ENCODE measurements at places on chromosomes 5 and 9.

DNA sequence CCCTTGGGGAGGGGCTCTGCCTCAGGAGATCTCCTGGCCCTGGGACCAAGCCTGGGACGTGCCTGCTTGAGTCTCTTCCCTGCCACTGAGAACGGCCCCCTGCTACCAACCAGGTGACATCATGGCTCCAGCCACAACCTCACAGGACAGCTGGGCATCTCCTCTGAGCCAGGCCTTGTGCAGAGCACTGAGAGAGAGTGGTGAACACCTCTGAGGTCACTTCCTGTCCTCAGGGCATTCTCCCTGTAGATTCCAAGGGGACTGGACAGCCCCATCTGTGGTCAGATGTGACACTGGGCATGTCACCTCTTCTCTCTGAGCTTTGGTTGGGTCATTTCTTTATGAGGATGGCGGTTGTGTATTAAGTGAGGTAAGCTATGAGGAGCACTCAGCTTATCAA, 172.0 kb downstream of the MELK start:
- no peak for DNase-seq

GRCh38 chr5:108521011-108521700, 139.3 kb upstream of the FBXL17 start:
- DNase-seq: no peak

DNA sequence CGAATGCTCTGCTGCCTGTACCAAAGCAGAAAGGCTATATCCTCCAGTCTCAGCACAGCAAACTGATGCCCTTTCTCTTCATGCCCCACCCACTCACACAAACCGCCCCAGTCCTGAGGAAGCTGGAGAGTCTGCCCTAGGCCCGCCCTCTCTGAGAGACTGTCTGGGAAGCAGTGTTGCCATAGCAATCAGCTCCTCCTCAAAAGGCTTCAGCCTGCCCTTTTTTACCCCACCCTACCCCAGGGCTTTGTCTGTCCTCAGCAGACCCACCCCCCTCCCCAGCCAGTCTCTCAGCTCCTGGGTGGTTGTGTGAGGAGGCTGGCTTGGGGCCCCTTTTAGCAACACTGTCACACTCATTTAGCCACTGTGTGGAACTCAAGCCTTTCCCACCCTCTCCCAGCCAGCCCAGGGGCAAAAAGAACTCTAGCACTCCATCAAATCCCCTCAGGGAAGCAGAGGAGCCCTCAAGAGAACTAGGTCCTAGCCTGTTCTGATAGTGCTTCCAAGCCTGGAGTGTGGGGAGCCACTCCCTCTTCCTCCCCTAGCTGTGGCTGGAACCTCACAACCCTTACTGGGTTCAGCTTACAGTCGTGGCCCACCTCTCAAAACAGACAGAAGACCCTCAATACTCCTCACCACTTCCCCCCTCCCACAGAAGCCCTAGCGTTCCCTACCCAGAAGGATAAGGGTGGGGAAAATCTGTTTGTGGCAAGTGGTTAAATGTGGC, 1.4 kb downstream of the ATOSB start:
- peak; percentile 47 for DNase-seq

- no peak for DNase-seq
Observed at GRCh38 chr5:34857161-34857560, 18.2 kb downstream of the TTC23L start.

GRCh38 chr5:17925276-17925675, 291.0 kb downstream of the TAF11L14 start:
- DNase-seq: no peak

GRCh38 chr5:178786859-178787499, 56.5 kb upstream of the ZNF354A start:
- DNase-seq: no peak

DNA sequence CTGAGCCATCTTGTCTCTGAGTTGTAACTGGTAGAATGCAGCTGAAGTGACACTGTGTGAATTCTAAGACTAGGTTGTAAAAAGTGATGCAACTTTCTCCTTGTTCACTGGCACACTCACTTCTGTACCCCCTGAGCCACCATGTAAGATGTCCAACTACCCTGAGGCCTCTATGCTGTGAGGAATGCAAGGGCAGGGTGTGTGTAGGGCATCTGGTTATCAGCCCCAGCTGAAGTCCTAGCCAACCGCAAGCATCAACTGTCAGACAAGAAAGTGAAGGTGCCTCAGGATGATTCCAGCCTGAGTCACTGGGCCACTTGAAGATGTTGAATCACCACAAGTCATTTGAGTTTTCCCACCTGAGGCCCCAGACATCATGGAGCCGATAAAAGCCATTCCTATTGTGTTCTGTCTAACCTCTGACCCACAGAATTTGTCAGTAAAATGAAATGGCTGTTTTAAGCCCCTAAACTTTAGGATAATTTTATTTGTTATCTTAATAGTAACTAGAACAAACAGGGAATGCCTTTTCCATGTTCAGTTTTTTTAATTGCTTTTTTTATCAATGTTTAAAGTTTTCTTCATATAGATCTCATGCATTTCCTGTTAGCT, 18.7 kb upstream of the RHOBTB3 start:
- peak; percentile 30 for DNase-seq

DNA sequence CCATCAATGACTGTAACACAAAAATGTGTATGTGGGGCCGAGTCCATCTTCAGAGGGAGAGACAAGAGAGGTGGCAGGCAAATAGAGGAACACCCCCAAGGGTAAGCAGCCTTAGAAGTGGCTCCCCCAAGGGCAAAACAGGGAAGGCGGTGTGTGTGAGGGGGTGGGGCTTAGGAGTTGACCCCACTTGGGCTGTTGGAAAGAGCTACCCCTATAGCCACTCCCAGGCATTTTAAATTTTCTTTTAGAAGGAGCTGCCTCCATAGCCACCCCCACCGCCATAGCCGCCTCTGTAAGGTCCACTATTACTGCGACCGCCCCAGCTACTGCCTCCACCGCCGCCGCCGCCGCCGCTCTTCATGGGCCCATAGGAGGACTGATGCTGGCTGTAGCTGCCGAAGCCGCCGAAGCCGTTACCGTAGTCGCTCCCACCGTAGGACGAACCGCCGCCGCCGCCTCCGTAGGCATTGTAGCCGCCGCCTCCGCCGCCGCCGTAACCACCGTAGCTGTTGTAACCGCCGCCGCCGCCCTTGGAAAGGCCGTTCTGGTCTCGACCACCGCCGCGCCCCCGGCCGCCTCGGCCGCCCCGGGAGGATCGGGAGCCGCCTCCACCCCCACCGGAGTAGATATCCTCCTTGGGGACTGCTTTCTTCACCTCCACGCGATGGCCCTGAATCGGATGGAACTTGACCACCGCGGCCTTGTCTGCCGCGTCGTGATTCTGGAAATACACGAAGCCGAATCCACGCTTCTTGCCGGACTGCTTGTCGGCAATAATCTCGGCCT, 1.1 kb downstream of the HNRNPA0 start:
- DNase-seq: peak; percentile 45

DNA sequence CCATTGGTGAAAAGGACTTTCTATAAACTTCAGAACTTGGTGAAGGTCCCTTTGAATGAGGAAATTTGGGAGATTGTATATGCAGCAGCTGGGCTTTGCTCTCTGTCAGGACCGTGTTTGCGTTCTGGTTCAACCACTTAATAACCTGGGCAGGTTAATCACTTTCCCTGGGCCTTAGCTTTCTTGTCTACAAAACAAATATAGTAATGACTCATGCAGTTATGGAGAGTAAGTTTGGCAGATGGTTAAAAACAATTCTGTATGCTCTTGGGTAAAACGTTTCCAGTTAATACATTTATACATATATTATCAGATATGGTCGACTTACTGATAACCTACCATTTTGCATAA, 197.0 kb downstream of the ARHGEF28 start:
- DNase-seq: no peak

- DNase-seq: no peak
Observed at GRCh38 chr5:91271999-91272398, 111.1 kb downstream of the ARRDC3 start.

- no peak for DNase-seq
Observed at GRCh38 chr5:14277385-14278320, 134.5 kb downstream of the TRIO start.

DNA sequence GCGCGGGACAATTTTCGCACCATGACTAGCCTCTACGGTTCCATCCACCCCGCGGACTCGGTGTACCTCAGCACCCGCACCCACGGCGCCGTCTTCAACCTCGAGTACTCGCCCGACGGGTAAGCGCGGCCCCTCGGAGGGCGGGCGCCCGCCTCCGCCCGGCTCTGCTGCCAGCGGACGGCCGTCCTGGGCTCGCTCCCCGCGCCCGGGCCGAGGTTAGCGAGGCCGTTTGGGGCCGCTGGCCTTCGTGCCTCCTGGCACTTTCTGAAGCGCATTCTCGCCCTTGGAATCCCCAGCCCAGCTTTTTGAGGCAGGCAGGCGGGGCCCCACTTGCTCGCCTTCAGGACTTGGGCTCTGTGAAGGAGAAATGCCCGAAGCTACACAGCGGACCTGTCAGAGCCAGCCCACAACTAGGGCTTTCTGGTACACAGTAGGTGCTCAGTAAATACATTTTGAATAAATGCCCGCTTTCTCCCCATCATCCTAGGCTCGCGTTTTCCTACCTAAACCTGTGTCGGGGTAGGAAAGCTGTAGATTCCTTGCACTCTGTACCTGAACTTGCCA, 772 bp downstream of the DCAF10 start:
- peak; percentile 48 for DNase-seq

DNA sequence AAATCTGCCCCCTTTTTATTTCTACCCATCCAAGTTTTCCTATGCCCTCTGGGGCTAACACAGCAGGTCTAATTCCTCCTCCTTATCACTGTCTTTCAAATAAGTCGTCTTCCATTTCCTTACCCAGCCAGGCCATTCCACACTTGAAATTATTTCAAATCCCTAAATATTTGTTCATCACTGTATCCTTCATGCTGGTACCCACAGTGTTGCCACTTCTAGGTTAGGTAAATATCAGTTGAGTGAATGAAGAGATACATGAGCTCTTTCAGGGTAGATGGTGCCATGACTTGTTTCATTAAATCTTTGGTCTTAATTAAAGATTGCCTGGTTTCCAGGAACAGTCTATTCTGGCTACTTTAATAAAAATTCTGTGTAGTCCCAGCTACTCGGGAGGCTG, 35.6 kb upstream of the ADRA1B start:
- DNase-seq: no peak

- no peak for DNase-seq
Observed at GRCh38 chr5:6943197-6944112, 230.2 kb downstream of the TENT4A start.

GRCh38 chr5:165209101-165209727, 1703.8 kb downstream of the MAT2B start:
- DNase-seq: no peak

DNA sequence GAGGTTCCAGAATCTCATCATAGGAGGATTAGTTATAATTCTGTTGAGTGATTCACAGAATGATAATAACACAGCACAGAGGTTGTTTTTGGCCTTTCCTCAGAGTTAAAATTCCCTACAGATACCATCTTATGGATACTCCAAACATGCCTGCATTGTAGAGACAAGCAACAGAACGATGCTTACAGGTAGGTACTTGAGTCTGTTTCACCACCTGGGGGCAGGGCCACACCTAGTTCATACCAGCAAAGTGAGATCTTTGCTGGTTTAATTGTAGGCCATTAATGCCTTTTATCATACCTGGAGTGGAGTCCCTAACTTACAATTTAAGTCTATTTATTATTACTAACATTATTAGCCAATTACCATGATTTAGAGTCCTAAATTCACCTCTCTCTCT, 416.5 kb upstream of the TLE4 start:
- DNase-seq: no peak

GRCh38 chr5:8581047-8581446, 712.1 kb downstream of the MTRR start:
- no peak for DNase-seq

DNA sequence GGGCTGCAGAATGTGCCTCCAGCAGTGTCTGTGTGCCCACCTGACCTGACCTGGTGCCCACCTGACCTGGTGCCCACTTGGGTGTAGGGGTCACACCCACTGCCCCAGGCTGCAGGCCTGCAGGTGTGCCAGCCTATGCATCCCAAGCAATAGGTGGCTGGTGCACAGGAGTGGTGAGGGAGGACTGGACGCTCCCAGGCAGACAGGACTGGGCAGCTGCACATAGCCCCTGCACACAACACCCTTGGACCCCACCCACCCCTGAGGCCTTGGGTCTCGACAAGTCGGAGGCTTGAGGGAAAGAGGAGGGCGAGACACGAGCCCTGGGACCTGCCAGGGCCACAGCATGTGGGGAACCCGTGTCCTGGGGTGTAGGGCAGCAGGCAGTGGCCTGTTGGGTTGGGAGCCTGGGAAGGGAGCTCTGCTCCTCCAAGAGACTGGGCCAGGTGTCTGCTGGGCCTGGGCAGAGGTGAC, 10.8 kb upstream of the NRARP start:
- DNase-seq: no peak

DNA sequence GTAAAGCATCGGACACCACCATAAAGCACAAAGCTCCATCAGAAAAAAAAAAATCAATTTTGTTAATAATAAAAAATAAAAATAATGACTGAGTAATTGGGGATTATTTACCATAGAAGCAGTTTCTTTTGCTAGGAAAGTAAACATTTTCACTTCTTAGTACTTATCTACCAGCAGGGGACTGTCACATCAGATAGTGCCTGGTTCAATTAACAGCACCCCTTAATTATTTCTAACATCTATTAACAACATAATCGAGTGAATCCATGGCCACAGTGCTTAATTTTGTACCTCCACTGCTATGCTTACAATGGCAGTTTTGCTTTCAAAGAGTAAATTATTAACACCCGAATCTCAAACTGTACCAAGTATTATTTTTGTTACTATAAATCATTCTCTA, 221.7 kb downstream of the SMARCA2 start:
- DNase-seq: no peak

DNA sequence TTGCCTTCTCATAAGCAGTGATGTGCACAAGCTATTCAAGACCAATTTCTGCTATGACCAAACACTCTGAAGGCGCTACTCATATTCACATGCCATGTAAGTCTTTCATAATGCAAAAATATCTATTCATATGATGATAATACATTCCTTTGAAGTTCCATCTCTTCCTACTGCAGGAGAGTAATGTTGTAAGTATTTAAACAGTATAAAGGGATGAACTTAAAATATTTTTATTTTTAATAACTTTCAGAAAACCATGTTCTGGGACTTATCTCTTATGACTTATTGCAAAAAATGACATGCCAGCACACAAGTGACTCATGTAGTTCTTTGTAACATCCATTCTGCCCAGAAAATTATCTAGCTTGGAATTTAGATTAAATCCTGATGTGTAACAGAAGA, 376.4 kb downstream of the KCTD16 start:
- DNase-seq: no peak

- no peak for DNase-seq
Observed at GRCh38 chr9:135214706-135215105, 127.2 kb downstream of the OLFM1 start.

DNA sequence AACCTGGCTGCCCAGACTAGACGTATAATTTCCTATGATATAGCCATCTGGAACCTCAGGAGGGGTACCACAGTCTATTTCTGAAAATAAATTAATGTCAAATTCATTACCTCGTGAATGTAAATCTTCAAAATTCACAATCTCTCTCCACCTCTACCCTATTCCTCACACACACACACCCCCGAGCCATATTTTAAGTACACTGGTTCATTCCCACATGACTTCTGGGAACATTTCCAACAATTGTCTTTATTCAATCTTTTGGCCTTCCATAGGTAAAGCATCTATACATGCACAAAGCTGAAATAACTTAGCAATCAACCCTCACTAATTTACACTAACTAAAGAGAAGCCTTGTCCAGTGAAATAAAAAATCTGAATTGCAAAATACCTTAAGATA, 32.7 kb downstream of the SUSD1 start:
- no peak for DNase-seq

Data from activated naive CD4-positive, alpha-beta T cell treated with anti-CD3 and anti-CD28 coated beads, Interleukin-2, amount 50 U/mL, for 16 hours (primary cell).